ENCODE measurements at places on chromosomes 2 and 18.

- DNase-seq: no peak
Measured at GRCh38 chr18:13672657-13673056, 53.7 kb downstream of the FAM210A start.

DNA sequence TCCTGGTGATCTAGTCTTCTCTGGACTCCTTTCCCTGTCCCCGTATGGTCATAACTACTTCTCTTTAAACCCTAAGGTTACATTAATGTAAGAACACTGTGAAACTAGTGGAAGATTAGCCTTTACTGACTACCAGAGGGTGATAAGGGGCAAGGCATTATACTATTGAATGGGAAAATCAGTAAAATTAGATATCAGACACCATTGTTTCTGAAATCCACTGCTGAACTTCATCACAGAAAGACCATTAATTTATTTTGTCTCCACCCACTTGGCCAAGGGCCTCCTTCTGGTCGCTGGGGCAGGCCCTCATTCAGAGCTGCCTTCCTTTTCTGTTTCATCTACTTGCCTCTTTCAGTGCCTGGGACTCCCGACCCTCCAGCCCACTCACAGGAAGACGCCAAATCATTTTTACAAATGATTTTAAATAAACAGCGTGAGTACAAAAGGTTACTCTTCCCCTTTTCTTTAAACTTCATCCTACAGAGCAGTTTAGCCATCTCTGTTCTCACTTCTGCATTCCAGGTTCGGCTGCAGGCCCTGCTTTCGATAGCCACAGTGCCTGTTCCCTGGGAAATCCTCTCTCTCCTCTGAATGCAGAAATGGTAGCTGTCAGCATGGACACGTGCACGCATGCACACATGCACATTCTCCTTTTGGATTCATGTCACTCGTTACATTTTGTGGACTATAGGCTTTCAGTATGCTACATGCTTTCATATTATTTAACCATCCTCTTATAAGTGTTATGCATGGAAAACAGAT is 70.3 kb upstream of the DOCK10 start:
- DNase-seq: no peak

GRCh38 chr2:10912796-10913455 is 1.2 kb downstream of the KCNF1 start:
- DNase-seq: no peak

GRCh38 chr2:148021886-148022285 is 995 bp downstream of the MBD5 start:
- DNase-seq: no peak

DNA sequence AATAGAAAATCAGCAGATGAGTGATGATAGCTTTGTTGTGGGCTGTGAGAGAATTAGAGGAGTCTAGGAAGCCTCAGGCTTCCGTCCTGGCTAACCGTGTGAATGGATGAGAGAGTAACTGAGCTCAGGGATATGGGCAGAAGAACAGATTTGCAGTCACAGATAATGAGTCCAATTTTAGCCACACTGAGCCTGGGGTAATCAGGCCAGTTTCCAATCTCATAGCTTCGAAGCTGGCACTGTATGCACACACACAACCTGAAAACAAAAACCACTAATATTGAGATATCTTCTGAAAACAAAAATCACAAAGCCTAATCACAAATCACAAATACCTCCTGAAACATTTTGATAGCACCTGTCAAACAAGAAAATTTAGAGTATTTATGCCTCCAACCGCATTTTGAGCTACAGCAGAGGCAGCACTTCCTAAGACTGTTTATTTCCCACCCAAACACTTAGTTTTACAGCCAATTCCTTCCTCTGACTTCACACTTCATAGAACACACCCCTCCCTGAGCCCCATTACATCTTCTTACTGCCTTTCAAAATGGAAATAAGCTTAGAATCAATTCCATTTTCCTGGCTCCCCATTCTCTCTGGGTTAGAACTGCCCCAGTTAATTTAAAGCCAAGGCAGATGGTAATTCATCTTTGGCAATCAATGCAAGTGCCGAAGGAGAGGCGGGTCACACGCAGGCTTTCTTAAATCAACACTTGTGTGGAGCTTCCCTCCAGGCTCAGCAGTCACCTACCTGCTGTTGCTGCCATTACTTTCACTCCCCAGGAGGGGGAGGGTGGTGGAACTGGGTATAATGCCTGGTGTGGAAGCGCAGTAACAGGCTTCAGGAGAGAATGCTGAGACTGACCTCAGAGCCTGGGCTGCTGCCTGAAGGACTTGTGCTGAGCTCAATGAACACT is 18.9 kb downstream of the TTR start:
- DNase-seq: no peak

- DNase-seq: no peak
Measured at GRCh38 chr2:199440118-199440517, 17.6 kb downstream of the SATB2 start.

DNA sequence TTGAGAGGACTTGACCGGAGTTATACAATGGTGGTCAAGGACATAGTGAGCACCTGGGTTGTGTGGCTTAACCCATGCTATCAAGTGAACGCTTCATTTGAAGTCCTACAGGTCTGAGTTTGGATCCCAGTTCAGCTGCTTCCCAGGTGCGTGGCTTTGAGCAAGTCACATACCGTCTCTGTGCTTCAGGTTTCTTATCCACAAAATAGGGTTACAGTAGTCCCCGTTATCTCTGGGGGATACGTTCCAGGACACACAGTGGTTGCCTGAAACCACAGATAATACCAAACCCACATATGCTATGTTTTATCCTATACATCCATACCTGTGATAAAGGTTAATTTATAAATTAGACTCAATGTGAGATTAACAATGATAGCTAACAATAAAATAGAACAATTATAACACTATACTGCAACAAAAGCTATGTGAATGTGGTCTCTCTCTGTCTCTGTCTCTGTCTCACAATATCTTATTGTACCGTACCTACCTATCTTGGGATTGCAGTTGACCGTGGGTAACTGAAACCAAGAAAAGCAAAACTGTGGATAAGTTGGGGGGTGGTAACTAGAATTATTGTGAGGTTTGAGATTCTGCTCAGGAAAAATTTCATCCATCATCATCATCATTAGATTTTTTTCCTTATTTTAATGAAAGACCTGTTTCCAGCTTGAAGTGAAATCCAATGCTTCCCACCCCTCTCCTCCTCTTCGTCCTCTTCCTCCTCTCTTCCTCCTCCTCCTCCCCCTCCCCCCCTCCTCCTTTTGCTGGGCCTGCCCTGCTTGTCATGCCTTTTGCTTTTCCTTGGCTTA is 22.7 kb downstream of the LBH start:
- no peak for DNase-seq

- no peak for DNase-seq
Measured at GRCh38 chr2:177604271-177605065, 211.9 kb downstream of the AGPS start.

- no peak for DNase-seq
Measured at GRCh38 chr2:61493523-61493942, 22.6 kb upstream of the USP34 start.

- no peak for DNase-seq
Measured at GRCh38 chr2:195632856-195633572, 24.0 kb upstream of the SLC39A10 start.

DNA sequence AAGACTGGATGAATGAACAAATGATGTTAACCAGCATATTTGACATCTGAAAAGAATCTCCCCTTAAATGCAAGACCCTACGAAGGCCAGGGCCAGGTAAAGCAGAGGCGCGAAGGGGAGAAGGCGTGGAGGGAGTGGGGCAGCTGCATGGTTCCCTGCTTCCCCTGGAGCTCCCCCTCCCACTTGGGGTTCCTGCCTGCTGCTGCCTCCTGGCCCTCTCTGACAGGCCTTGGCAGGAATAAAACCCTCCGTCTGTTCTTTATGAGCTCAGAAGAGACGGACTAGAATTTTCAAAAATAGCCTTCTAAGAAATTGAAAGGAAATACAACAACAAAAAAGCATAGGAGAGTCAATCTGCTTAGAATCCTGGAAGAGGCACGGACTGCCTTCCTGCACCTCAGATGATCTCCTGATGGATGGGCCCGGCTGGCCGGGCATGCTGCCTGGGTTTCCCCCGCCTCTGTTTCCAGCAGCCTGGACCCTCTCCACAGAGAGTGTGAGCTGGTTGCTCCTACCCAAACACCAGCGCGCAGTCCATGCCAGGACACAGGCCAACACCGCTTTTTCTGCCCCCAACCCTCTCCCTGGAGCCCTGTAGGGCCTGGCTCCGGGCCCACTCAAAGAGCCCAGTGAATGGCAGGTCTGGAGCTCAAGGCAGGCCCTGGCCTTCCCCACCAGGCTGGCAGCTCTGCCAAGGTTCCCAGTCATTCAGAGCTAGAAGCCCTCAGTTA is 23.9 kb downstream of the CFAP65 start:
- no peak for DNase-seq

GRCh38 chr18:57089702-57090101 is 57.2 kb upstream of the BOD1L2 start:
- no peak for DNase-seq

GRCh38 chr2:220935789-220936321 is 636.2 kb downstream of the EPHA4 start:
- DNase-seq: no peak

DNA sequence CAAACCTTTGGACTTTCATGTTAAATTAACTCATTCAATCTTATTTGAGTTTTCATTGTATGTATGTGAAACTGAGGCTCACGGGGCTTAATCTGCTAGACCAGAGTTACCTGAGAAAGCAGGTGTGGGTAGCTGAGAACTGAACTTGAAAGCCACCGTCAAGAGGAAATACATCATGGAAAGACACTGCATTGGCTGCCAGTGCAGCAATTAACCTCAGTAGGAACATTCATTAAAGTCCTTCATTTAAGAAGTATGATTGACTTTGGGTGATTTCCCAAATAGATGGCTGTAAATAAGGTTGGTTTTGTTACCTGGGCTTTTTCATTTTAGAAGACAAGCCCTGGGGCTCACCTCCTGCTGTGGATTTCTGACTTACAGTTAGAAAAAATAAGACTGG is 36.5 kb upstream of the MGAT5 start:
- no peak for DNase-seq

DNA sequence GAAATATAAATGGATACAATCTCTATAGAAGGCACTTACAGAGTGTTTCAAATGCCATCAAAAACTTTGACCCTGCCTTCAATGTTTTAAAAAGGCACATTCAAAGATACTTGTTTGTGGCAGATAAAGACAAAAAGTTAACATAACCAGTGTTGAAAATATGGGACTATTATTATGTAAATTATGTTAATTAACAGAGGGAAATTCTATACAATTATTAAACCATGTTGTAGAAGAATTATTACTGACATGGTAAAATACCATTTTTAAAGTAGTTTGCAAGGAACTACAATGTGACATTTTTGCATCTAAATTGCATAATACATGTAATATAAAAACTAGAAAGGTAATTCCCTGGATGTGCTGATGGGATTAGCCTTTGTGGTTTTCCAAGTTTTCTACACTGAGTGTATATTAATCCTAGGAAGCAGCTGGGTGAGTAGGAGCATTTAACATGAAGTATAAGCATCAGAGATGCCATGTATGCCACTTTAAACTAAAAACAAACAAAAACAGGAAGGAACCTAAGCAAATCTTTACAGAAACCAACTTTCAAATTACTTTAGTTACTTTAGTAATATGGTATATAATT is 21.7 kb downstream of the MIB1 start:
- no peak for DNase-seq

- no peak for DNase-seq
Measured at GRCh38 chr2:42141687-42142546, 27.2 kb upstream of the EML4 start.

GRCh38 chr2:39379643-39380524 is 57.2 kb downstream of the MAP4K3 start:
- no peak for DNase-seq

DNA sequence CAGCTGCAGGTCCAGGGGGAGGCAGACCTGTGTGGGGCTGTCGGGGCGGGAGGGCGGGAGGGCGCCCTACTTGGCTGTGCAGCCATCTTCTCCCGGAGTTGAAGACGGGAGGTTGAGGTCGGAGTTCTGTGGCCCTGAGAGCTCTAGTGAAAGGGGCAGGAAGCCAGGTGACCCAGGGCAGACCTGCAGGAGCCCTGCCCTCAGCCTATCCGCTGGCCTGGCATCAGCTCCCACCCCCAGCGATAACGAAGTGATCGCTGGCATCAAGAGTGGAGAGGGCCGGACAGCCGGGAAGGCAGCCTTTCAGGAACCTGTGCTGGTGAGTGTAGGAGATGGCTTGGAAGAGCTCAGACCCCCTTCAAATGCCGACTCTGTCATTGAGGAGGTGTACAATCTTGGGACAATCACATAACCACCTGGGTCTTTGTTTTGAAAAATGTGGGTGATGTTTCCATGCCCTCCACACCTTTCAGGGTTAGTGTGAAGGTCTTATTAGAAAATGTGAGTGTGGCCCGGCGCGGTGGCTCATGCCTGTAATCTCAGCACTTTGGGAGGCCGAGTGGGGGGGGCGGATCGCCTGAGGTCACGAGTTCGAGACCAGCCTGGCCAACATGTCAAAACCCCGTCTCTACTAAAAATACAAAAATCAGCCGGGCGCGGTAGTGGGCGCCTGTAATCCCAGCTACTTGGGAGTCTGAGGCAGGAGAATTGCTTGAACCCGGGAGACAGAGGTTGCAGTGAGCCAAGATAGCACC is 1.3 kb downstream of the ARHGEF4 start:
- no peak for DNase-seq

- DNase-seq: no peak
Measured at GRCh38 chr2:238811759-238812158, 36.1 kb upstream of the TWIST2 start.

DNA sequence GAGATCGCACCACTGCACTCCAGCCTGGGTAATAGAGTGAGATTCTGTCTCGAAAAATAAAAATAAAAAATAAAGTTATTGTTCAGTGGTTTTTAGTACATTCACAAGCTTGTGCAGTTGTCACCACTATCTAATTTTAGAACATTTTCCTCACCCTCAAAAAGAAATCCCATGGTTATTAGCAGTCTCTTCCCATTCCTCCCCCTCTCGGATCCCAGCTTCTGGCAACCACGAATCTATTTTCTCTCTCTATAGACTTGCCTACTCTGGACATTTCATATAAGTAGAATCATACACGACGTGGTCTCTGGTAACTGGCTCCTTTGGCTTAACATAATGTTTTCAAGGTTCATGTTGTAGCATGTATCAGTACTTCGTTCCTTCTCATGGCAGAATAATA is 38.6 kb downstream of the CABLES1 start:
- DNase-seq: no peak

Data from stimulated activated CD4-positive, alpha-beta T cell treated with anti-CD3 and anti-CD28 coated beads, Interleukin-1b, Interleukin-23, amount 100 ng/mL, for 24 hours (primary cell).